Cardiac muscle cell (in vitro differentiated cells and primary cell): ENCODE measurements at places on chromosomes 7 and 10.

DNA sequence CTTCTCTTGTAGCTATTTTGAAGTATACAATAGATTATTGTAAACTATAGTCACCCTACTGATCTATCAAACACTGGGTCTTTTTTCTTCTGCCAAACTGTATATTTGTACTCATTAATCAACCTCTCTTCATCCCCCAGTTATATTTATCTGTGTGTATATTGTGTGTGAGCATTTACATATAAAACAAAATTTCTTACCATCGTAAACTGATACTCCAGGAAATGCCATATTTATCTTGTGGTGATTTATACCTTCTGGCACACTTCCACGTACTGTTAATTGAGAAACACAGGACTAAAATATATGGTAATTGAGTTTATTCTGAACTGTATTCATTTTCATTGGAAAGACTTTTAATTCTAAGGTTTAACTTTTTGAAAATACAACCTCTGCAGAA is 18.9 kb downstream of the ANLN start:
- DNase-seq, result no peak

DNA sequence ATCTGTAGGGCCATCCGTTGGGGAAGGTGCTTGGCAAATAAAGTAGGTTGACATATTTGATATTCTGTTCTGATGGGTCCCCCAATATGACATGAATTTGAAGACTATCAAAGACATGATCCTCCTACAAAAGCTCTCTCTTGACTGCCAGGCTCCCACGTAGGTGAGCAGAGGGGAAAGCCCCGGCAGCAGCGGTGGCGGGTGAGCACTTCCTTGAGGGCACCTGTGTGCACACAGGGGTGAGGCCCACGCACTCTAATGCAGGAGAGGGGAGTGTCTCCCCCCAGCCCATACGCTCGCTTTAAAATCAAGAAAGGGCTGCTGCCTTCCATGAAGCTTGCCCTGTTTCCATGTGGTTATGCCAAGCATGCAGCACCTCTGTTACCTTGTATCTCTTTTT is 100.4 kb downstream of the TAX1BP1 start:
- DNase-seq, result no peak

- no peak for DNase-seq
These were observed 38.9 kb upstream of the ANKRD1 start for GRCh38 chr10:90959826-90960225.

- no peak for DNase-seq
These were observed 9.9 kb downstream of the TAS2R41 start for GRCh38 chr7:143487566-143487965.

GRCh38 chr10:20407357-20407756 is 489.8 kb downstream of the NEBL start:
- DNase-seq, result no peak

DNA sequence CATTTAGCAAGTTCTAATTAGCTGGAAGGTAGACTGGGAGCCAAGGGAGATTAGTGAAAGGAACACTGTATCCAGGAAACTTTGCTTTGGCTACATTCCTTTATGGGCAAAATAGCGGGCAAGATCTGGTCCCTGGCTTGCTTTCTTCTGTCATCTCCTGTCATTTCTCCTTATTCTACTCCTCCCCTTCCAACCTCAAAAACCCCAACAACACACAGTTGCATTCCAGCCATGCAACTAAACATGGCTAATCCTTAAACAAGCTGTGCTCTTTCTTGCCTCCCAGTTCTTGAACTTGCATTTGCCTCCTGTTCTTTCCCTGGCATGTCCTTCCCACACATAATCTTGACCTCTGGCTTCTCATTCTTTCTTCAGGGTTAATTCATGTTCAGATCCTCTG is 59.5 kb upstream of the CDCA7L start:
- no peak for DNase-seq

DNA sequence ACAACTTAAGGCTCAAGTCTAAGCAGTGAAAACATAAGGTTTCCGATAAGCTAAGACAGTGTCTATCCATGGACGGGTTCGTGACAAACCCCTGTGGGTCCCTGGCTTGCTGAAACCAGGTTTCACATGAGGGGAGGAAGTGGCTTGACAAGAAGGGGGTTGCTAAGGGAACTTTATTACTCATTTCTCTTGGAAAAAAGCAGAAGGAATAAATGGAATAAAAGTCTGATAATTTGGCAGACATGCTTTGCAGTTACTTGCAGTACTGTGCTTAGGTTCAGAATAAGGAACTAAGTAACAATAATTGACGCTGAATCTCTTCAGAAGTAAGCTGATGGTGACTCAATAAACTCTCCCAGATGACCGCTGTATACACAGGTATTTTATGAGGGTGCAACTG is 34.7 kb downstream of the RBM17 start:
- DNase-seq, result no peak

DNA sequence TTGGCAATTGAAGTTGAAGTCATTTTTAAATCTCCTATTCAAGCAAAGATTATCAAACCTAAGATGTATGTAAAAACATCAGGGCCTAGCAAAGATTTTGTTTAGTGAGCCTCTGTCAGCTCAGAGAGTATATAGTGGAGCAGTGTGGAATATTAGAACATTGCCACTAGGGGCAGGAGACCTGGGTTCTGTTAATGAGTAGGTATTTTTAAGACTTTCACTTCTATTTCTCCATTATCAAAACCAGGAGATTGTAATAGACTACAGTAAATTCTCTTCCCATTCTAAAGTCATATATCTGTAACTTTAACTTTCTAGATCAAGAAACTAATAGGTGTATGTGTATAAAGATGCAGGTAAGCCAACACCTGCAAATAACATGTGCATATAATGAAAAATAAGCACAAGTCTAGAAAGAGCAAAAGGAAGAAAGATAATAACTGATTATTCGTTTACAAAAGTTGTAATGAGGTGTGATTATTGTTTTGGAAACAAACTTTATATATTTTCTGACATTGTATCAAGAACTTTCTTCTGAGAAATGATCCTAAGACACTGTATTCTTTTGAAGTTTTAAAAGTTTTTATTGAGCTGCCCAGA is 64.4 kb downstream of the KCND2 start:
- DNase-seq, result peak; percentile 25

GRCh38 chr7:112255388-112255720 is 48.9 kb downstream of the ZNF277 start:
- DNase-seq, result no peak

DNA sequence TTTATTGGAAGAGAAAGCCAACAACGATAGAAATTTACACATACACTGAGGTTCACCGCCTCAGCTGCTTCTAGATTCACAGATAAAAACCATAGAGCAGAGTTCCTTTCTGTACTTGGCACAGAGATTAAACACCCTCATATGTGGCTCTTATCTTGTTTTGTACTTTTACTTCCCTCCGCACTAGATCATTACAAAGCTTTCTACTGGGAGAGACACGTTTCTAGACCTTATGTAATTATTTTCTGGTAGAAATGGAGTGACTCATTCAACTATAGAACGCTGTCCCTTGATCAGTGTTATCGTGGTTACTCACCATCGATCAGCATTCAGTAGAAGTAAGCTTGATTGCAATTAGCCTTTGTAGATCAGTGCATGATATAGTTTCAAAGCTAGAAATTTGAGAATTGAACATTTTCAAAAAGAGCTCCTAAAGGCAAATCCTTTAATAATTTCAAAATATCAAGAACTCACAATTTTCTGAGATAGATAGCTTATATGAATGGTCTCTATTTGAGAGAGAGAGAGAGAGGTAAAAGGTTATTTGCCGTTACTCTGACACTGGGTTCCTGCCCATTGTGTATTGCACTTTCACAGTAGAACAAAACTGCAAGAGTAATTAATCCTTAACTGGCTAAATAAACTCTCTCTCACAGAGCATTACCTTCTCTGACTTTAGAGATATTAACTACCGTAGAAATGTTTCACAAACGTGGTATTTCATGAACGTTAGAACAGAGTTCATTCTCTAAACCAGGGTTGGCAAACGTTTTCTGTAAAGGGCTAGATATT is 26.1 kb upstream of the DNAJC1 start:
- DNase-seq, result peak; percentile 69

GRCh38 chr7:94556028-94556427 is 46.4 kb downstream of the CASD1 start:
- DNase-seq, result no peak

DNA sequence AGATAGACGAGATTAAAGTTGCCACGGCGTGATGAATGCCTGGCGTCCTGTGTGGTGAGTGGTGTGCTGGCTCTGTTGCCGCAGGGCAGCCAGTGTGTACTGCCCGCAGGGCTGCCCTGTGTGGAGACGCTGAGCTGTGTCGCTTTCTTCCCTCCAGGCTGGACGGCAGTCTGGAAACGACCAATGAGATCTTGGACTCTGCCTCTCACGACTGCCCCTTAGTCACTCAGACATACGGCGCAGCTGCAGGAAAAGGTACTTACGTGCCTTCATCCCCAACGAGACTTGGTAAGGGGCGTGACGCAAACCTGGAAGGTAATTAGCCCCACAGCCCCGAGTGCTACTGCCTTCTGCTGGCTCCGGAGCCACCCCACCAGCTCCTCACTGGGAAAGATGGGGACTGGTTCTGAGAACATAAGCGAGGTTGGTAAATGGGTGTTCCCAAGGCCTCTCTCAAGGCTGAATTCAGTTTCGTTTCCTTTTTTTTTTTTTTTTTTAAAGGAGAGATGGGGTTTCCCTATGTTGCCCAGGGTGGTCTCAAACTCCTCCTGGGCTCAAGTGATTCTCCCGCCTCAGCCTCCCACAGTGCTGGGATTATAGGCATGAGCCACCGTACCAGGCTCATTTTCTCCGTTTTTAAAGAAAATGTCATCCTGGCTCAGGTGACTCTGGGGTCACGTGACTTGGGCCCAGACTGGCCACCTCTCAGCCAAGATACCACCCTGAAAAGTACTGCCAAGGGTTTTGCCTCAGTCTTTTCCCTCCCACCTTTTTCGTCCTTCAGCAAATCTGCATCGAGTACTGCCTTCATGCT is 39.6 kb downstream of the WIPI2 start:
- DNase-seq, result no peak

GRCh38 chr10:50990568-50991455 is 83.5 kb upstream of the PRKG1 start:
- peak; percentile 74 for DNase-seq

DNA sequence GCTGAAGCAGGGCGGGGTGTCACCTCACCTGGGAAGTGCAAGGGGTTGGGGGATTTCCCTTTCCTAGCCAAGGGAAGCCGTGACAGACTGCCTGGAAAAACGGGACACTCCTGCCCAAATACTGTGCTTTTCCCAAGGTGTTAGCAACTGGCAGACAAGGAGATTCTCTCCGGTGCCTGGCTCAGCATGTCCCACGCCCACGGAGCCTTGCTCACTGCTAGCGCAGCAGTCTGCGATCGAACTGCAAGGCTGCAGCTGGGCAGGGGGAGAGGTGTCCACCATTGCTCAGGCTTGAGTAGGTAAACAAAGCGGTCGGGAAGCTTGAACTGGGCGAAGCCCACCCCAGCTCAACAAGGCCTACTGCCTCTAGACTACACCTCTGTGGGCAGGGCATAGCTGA is 80.9 kb upstream of the DNAJB12 start:
- no peak for DNase-seq

- DNase-seq, result no peak
These were observed 166.3 kb downstream of the RNF133 start for GRCh38 chr7:122532406-122533269.

- DNase-seq, result peak; percentile 19
These were observed 26.1 kb downstream of the KLRG2 start for GRCh38 chr7:139457153-139457946.

- DNase-seq, result peak; percentile 97
These were observed 13.1 kb upstream of the ZMIZ2 start for GRCh38 chr7:44735403-44736165.

GRCh38 chr7:36016648-36017047 is 136.4 kb upstream of the EEPD1 start:
- no peak for DNase-seq

GRCh38 chr10:60140651-60141632 is 234.6 kb upstream of the CCDC6 start:
- peak; percentile 90 for DNase-seq

- DNase-seq, result peak; percentile 47
These were observed 182.6 kb upstream of the CXCL12 start for GRCh38 chr10:44567471-44567870.

DNA sequence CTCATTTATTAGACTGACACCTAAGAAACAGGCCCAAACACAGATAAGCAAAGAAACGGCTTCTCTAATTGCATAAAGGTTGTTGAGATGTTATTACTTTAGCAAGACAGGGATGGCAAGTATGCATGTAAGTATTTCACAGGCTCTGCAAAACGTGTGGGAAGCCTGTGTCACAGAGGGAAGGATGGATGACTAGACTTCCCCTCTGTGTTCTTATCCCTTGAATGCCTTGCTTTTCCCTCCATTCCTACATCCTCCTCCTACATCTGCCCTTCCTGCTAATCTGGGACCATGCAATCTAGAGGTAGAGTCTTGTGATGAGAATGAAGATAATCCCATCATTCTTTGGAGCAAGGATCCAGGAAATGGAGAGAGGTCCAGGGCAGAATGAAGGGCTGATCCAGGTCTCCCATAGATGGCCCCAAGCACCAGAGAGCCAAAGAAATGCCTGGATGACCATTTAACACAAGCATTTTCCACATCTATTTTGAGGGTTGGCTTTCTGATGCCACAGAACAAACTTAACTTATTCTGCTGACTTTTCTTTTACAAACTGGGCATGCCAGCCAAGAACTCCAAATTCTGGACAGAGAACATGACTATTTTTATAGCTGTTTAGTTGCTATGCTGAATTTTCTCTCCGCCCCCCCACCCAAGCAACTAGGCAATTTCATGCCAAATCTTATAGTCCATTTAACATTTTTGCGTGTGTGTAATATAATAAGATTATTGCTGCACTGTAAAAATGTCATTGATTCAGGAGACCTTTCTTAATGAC is 48.1 kb downstream of the NRP1 start:
- no peak for DNase-seq

DNA sequence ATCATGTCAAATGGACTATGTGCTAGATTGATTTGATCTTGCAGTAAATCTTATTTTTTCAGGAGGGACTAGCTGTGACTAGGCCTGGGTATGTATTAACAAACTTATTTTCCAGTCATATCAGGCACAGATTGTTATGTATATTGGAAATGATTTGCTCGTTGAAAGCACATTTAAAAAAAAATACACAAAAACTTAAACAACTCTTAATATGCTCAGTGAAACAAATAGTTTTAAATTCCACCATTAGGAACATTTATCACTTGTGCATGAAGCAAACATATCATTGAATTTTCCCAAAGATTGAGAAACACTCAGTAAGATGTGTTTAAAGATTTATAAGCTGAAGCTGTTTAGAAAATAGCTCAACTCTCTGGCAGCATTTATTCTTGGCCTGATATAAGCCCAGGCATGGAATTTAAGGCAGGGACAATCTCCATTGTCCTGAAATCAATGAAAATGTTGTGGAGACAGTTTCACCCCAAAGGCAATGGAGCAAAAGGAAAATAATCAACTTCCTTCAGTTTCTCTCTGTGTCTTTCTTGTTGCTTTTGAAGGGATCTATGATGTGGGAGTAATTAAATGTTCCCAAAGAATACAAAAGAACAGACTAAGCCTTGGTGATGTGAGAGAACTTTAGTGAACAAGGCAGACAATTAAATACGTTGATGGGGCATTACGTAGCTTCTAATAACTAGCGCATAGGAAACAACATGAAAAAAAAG is 250.3 kb downstream of the GPR37 start:
- no peak for DNase-seq

DNA sequence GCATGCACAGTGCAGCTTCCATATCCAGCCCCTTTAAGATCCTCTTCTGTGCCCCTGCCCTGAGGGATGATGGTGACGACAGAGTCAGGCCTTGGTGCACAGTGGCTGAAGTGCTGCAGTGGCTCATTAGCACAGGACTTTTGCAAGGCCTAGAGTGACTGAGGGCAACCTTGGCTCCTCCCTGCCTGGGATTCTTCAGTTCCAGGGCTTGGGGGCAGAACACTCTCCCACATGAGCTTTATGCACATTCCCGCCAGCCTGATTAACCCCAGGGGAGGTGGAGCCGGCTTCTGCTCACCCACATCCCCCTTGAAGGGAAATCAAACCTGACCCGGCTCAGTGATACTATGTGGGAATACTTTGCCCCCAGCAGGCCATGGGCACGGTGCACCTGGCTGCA is 253.4 kb downstream of the GALNT17 start:
- no peak for DNase-seq
